ENCODE measurements at places on chromosomes 11 and 22. TPM values are rescaled to one million over a fixed set of nuclear protein-coding genes. Genes with fewer than 3 reads are reported as not detected.

Gene USP2
- total RNA-seq: 30.4 TPM

DNA sequence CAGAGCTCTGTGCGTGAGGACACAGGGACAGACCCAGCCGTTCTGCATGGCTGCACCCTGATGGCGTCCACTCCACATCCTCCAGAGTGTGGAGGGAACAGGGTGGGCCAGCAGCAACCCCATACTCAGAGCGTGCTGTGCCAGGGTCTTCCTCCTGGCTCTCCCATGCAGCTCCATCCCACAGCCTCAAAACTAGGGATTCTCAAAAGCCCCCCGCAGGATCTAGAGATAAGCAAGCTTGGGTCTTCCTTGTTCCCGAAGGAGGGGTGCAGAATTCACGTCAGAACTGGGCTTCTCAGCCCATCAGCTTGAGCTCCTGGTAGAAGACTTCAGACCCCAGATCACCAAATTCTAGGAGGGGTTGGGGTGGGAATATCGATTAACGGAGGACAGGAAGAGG is 858.8 kb downstream of the TBC1D22A start:
- no peak for DNase-seq

Gene ARFGAP3
- total RNA-seq: 97.3 TPM

DNA sequence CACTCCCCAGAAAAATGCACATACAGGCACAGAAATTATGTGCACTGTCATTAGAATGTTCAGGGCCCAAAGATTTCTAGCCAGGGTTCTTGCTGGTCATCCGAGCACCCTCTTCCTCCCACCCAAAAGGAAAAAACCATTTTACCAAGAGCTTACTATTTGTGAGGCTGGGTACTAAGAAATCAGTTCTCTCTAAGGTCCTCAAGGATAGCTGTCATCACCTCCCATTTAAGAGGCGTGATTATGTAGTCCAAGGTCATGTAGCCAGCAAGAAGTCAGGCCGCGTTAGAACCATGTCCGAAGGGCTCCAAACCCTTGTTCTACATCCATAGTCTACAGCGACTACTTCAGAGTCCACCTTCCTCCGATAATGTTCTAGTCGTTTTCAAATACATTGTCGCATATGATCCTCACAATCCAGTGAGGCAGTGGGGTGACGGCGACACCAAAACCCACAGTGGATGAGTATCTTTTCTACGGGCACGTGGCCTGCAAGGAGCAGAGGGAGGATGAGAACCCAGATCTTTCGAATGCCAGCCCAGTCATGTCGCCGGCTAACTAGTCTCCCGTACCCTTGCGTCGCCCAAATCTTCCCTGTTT is 634 bp downstream of the TIMM8B start:
- no peak for DNase-seq
